Psoas muscle (tissue), 8 donors: ENCODE measurements at places on chromosomes 11 and 22. TPM values are rescaled to one million over a fixed set of nuclear protein-coding genes. Genes with fewer than 3 reads are reported as not detected.
A peak's percentile ranks its signal among the peaks of the same experiment; 100 is the strongest.

- no peaks in the 10 kb centered on the region for H3K36me3 ChIP-seq
- DNase-seq, result peak; percentile 55
- H3K27ac ChIP-seq, result no peak overlapping the region
These were observed 96.2 kb downstream of the RASSF10 start for GRCh38 chr11:13105237-13105844.

DNA sequence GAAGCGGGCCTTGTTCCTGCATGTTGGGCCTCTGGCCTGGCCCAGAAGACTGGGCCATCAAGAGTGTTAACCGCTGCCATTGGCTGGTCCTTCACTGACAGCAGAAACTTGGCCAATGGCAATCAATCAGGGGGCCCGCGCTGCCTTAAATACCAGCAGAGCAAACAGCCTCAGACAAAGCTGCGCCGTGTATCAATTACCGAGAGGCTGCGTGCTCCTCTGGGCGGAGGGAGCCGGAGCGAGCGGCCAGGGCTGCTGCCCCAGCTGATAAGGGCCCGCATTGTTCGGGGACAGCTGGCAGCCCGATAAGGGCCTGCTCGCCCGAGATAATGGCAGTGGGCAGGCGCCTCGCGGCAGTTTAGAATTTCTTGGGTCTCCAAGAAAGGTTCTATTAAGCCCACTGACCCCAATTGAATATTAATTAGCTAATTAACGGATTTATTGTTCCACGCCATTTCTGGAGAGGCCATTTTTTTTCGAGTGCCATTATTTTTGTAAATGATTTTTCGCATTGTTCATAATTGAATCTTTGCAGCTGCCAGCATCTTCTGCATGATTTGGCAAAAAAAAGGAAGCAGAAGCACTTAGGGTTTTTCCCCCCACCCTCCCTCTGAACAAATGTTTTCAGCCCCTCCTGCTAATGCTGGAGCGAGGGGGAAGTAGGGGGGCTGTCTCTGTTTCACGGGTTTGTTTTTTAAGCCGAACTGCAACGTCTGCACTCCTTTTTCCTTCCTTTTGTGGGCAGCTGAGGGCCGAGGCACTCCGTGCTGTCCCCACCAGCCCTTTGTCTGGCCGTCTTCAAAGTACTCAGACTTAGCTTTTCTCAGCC is 37.6 kb upstream of the RIC3 start:
- H3K27ac ChIP-seq, result no peak overlapping the region
- DNase-seq, result no peak
- peaks cover 7% of the 10 kb centered on the region for H3K27me3 ChIP-seq
- no peaks in the 10 kb centered on the region for H3K36me3 ChIP-seq

GRCh38 chr11:74460065-74460464 is 7.3 kb downstream of the KCNE3 start:
- H3K27ac ChIP-seq, result no peak overlapping the region
- no peaks in the 10 kb centered on the region for H3K36me3 ChIP-seq
- peak overlapping the region; percentile 40 for H3K4me3 ChIP-seq
- peaks cover 10% of the 10 kb centered on the region for H3K4me1 ChIP-seq
- H3K27me3 ChIP-seq, result no peaks in the 10 kb centered on the region

DNA sequence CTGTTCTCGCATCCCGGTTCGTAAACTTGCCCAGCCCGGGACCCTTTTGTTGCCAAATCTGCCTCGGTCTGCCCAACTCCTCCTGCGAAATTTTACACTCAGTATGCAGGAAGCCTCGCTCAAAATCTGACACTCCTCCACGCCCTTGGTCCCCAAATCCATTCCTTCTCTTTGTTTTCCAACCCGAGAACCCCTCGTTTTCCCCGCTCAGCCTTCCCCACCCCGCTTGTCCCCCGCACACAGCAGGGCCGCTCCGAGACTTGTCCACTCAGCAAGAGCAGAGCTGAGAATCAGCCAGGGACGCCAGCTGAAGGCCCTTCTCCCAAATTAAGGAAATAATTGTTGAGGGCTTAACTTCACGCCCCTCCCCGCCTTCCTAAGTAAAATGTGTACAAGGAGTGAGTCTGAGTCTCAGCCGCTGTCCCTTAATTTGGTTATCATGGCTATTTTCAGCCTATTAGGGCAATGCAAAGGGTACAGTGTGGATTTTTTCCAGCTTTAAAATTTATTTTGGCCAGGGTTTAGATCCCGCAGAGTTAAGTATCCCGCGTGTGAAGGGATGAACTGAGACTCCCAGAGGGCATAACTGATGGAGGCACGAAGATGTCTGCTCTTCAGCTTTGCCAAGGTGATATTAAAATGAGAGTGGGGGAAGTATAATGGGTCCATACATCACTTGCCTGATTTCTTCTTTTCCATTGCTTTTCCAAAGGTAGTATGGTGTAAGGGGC is 581 bp upstream of the FBXO3 start:
- DNase-seq, result no peak
- H3K4me1 ChIP-seq, result peaks cover 28% of the 10 kb centered on the region
- H3K27ac ChIP-seq, result peak overlapping the region; percentile 92
- H3K27me3 ChIP-seq, result no peaks in the 10 kb centered on the region
- peaks cover 8% of the 10 kb centered on the region for H3K36me3 ChIP-seq

GRCh38 chr11:132242632-132243031 is 872.2 kb downstream of the NTM start:
- H3K27ac ChIP-seq, result no peak overlapping the region
- H3K4me1 ChIP-seq, result no peaks in the 10 kb centered on the region
- DNase-seq, result no peak
- no peak overlapping the region for H3K4me3 ChIP-seq

DNA sequence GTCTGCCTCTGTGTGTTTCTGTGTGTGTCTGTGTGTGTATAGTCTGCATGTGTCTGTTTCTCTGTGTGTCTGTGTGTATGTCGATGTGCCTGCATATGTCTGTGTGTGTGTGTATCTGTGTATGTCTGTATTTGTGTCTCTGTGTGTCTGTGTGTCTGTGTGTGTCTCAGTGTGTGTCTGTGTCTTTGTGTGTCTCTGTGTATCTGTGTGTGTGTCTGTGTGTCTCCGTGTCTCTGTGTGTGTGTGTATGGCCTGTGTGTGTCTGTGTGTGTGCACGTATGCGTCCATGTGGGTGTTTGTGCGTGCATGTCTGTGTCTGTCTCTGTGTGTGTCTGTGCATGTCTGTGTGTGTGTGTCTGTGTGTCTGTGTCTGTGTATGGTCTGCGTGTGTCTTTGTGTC is 439 bp downstream of the SNX32 start:
- no peaks in the 10 kb centered on the region for H3K27me3 ChIP-seq
- DNase-seq, result no peak
- H3K27ac ChIP-seq, result no peak overlapping the region
- peaks cover 5% of the 10 kb centered on the region for H3K4me1 ChIP-seq
- no peaks in the 10 kb centered on the region for H3K36me3 ChIP-seq
- peak overlapping the region; percentile 73 for H3K4me3 ChIP-seq

DNA sequence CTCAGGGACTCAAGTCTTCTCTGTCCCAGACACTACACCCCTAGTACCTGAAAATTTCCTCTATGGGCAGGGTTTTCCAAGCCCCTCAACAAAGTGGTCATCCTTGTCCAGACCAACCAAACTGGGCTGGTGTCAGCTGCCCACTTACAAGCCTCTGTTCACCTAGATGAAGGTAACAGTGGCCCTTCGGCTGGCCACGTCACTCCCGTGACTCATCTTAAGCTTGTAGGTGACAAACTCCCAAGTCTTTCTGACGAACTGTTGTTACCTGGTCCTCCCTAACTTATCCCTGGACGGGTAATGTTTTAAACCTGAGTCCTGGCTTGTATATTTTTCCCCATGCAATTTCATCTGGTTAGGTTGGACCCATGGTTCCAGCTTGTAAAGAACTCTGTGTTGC is 4.7 kb downstream of the CXCR5 start:
- H3K27me3 ChIP-seq, result no peaks in the 10 kb centered on the region
- H3K36me3 ChIP-seq, result no peaks in the 10 kb centered on the region
- peak overlapping the region; percentile 55 for H3K27ac ChIP-seq
- H3K4me3 ChIP-seq, result peak overlapping the region; percentile 22
- H3K4me1 ChIP-seq, result peaks cover 30% of the 10 kb centered on the region

GRCh38 chr11:133545199-133545803 is 13.0 kb upstream of the OPCML start:
- no peaks in the 10 kb centered on the region for H3K4me1 ChIP-seq
- no peak for DNase-seq
- no peaks in the 10 kb centered on the region for H3K27me3 ChIP-seq
- H3K36me3 ChIP-seq, result no peaks in the 10 kb centered on the region

- H3K4me3 ChIP-seq, result no peak overlapping the region
- DNase-seq, result no peak
- H3K36me3 ChIP-seq, result no peaks in the 10 kb centered on the region
- peaks cover 4% of the 10 kb centered on the region for H3K27me3 ChIP-seq
These were observed 698.8 kb downstream of the BRD1 start for GRCh38 chr22:49128874-49129273.

GRCh38 chr11:85723088-85723487 is 37.1 kb upstream of the CCDC89 start:
- DNase-seq, result no peak
- H3K4me1 ChIP-seq, result peaks cover 13% of the 10 kb centered on the region

DNA sequence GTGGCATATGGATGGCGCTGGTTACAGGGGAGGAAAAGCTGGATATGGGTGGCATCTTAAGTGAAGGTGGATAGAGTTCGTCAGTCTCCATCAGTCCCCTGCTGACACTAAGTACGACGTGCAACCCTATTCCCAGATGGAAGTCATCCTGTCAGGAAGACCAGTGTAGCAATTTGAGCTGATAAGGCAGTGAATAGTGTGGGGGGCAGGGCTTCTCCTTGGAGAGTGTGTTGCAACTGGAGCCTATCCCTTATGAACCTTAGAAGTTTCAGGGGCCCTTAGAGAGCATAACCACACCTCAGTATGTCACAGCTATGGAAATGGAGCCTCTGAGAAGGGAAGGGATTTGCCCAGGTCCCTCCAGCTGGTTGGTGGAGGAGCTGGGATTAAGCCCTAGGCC is 36.1 kb upstream of the ANKK1 start:
- H3K4me3 ChIP-seq, result no peak overlapping the region
- H3K4me1 ChIP-seq, result no peaks in the 10 kb centered on the region
- no peaks in the 10 kb centered on the region for H3K27me3 ChIP-seq
- no peak overlapping the region for H3K27ac ChIP-seq

DNA sequence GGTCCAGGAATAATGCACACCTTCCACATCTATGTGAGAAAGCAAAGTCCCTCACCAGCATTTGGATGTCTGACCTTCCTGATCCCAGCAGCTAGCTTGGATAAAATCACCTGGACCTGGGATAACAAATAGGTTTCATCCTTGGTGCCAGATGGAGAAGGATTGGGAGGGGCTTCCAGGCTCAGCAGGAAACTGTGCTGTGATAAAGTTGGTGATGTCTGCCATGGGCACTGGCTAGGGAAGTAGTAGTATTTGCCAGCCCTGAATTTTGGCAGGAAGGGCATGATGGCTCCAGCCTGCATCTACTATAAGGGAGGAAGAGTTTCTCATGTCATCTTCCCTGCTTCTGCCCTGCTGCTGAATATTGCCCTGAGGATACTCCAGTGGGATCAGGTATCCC is 37.5 kb downstream of the C11orf91 start:
- no peaks in the 10 kb centered on the region for H3K36me3 ChIP-seq
- DNase-seq, result no peak
- no peak overlapping the region for H3K27ac ChIP-seq
- no peaks in the 10 kb centered on the region for H3K27me3 ChIP-seq
- no peaks in the 10 kb centered on the region for H3K4me1 ChIP-seq

DNA sequence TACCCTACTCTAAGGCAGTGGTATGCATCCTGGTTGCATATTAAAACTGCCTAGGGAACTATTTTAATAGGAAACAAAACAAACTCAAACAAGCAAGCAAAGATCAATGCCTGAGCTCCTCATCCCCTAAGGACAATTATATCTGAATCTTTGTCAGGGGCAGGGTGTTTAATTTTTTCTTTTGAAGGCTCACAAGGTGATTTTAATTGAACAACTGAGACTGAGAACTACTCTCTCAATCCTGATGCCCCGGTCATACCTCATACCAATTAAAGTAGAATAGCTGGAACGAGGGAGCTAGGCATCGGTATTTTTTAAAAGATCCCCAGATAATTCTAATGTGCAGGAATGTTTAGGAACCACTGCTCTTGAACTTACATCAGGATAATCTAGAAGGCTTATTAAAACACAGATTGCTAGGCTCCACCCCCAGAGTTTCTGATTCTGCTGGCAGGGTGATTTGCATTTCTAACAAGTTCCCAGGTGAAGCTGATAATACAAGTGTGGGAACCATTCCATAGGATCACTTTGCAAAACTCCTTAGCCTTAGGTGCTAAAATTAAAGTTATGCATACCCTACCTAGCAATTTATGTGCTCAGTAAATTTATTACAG is 416.5 kb downstream of the GUCY1A2 start:
- H3K4me1 ChIP-seq, result no peaks in the 10 kb centered on the region
- no peak overlapping the region for H3K4me3 ChIP-seq
- H3K27me3 ChIP-seq, result no peaks in the 10 kb centered on the region
- H3K27ac ChIP-seq, result no peak overlapping the region
- H3K36me3 ChIP-seq, result no peaks in the 10 kb centered on the region

GRCh38 chr11:6199174-6199810 is at the start of gene OR52W1:
OR52W1 (plus strand) TSS chr11:6199224; CDS start chr11:6199224, 0 bp downstream.
- DNase-seq, result no peak
- peaks cover 2% of the 10 kb centered on the region for H3K36me3 ChIP-seq
- H3K27me3 ChIP-seq, result no peaks in the 10 kb centered on the region
- H3K4me3 ChIP-seq, result no peak within 1 kb of the TSS

Gene STARD10
- total RNA-seq, result 70.7 TPM

Gene CACNA1I
- not detected for total RNA-seq

Gene MFRP
- total RNA-seq, result not detected

Gene PPME1
- total RNA-seq, result 45.9 TPM

Gene E2F8
- total RNA-seq, result 3.2 TPM

Gene MMP13
- not detected for total RNA-seq
